ENCODE measurements at places on chromosomes 13 and 19. TPM values are rescaled to one million over a fixed set of nuclear protein-coding genes. Genes with fewer than 3 reads are reported as not detected.

The ZNF85 gene
- total RNA-seq: 0.07 TPM

The HTR2A gene
- total RNA-seq: not detected

The SIGLEC12 gene
- total RNA-seq: not detected

The OVOL3 gene
- 0.37 TPM for total RNA-seq

The MAST1 gene
- 1.9 TPM for total RNA-seq

The SHC2 gene
- 0.82 TPM for total RNA-seq

The LYL1 gene
- total RNA-seq: 0.45 TPM

The METTL21C gene
- total RNA-seq: not detected

The MBD3L2 gene
- not detected for total RNA-seq

The NCAN gene
- total RNA-seq: 0.03 TPM

The PLK5 gene
- not detected for total RNA-seq

The ADPRHL1 gene
- total RNA-seq: 10.7 TPM
